ENCODE measurements at places on chromosomes 16 and 17. TPM values are rescaled to one million over a fixed set of nuclear protein-coding genes. Genes with fewer than 3 reads are reported as not detected.

GSG1L gene
- not detected for total RNA-seq

IGF2BP1 gene
- total RNA-seq = 57.6 TPM

KCNG4 gene
- total RNA-seq = not detected

BCL6B gene
- total RNA-seq = not detected

P2RX1 gene
- total RNA-seq = not detected

SCIMP gene
- total RNA-seq = not detected

CA4 gene
- not detected for total RNA-seq

PRR29 gene
- total RNA-seq = 0.28 TPM

NLGN2 gene
- total RNA-seq = 45.2 TPM

DNA sequence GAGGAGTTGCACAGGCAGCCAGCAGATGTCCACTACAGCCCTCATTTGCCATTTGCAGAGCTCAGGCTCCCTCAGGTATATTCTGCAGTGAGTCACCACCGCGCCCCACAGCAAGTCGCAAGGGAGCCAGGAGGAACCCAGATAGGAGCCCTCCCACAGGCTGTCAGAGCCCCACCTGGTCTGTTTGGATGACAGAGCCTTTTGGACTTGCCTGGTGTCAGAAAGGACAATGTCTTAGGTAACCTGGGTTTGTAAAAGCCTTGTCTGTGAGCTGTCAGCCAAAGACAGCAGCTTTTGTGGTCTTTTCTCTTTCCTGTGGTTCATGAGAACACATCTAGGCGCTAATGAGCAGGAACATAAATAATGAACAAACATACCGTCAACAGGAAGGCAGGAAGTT, 70.9 kb downstream of the GNAO1 start:
- peaks cover 21% of the 10 kb centered on the region for H3K4me1 ChIP-seq
- no peak for DNase-seq
- no peak overlapping the region for H3K4me3 ChIP-seq
- no peak overlapping the region for H3K27ac ChIP-seq
- no peaks in the 10 kb centered on the region for H3K36me3 ChIP-seq
- no peaks in the 10 kb centered on the region for H3K27me3 ChIP-seq

GRCh38 chr17:73561111-73561510, 83.1 kb downstream of the SDK2 start:
- no peak overlapping the region for H3K4me3 ChIP-seq
- H3K27ac ChIP-seq = no peak overlapping the region
- H3K4me1 ChIP-seq = no peaks in the 10 kb centered on the region
- no peaks in the 10 kb centered on the region for H3K36me3 ChIP-seq

DNA sequence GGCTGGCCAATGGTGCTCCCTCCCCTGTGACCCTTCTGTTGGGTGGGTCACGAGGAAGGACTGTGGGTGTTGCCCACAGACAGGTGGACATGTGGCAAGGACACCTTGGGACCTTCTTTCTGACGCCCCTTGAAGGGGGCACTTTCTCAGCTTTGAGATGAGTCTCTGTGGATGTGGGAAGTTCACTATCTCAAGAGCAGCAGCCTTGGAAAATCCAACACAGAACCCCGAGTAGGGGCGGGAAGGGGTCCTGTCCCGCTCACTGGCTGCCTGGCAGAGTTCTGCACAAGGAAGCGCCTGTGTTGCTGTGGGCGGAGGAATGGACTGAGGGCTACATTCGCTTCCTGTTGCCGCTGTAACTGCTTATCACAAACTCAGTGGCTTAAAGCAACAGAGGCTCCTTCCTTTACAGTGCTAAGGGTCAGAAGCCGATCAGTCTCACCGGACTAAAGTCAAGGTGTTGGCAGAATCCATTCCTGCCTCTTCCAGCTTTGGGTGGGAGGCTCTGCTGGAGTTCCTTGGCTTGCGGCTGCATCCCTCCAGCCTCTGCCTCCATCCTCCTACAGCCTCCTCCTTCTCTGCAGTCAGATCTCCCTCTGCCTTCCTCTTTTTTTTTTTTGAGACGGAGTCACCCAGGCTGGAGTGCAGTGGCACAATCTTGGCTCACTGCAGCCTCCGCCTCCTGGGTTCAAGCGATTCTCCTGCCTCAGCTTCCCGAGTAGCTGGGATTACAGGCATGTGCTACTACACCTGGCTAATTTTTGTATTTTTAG, 305.2 kb downstream of the SEC14L1 start:
- no peak for DNase-seq
- no peaks in the 10 kb centered on the region for H3K36me3 ChIP-seq
- H3K4me1 ChIP-seq = peaks cover 82% of the 10 kb centered on the region
- no peaks in the 10 kb centered on the region for H3K27me3 ChIP-seq

DNA sequence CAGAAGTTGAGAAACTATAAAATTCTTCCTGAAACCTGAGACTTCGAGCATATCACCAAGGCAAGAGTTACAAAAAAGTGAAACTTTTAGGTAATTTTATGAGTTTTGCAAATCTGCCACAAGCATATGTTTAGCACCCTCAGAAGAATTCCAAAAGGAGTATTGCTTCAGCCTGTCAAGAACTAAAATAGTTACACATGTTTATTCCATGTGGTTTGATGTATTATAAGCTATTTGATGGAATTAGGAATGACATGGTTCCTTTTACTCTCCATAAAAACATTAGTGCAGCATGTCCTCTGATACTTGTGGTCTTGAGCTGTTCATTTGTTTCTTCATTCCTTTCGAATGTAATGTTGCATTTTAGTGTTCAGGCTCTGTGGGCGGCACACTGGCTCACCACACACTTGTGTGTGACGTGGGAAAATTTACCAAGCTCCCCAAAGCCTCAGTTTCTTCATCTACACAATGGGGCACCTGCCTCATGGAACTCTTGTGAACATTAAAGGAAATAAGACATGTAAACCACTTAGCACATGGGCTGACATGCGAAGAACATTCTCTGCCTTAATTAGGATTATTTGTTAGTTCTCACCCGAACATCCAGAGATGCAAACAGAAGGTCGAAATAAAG, 204.2 kb upstream of the FOXF1 start:
- H3K36me3 ChIP-seq = no peaks in the 10 kb centered on the region
- no peak for DNase-seq
- H3K27ac ChIP-seq = no peak overlapping the region
- no peak overlapping the region for H3K4me3 ChIP-seq
- peaks cover 2% of the 10 kb centered on the region for H3K4me1 ChIP-seq

- peaks cover 4% of the 10 kb centered on the region for H3K27me3 ChIP-seq
Observed at GRCh38 chr17:74426551-74427047, 5.3 kb upstream of the GPRC5C start.

GRCh38 chr17:79947351-79948031, 88.2 kb downstream of the TBC1D16 start:
- peak; percentile 88 for DNase-seq
- H3K4me1 ChIP-seq = peaks cover 19% of the 10 kb centered on the region
- H3K27me3 ChIP-seq = no peaks in the 10 kb centered on the region
- no peak overlapping the region for H3K27ac ChIP-seq
- no peak overlapping the region for H3K4me3 ChIP-seq

GRCh38 chr17:13426991-13427390, 174.7 kb downstream of the HS3ST3A1 start:
- no peaks in the 10 kb centered on the region for H3K36me3 ChIP-seq
- peaks cover 8% of the 10 kb centered on the region for H3K4me1 ChIP-seq
- DNase-seq = no peak
- H3K4me3 ChIP-seq = no peak overlapping the region

- H3K36me3 ChIP-seq = peaks cover 18% of the 10 kb centered on the region
- H3K4me3 ChIP-seq = no peak overlapping the region
- no peak overlapping the region for H3K27ac ChIP-seq
Observed at GRCh38 chr17:4007346-4008081, 43.3 kb upstream of the ATP2A3 start.

GRCh38 chr16:88008840-88009239, 57.6 kb downstream of the BANP start:
- H3K27ac ChIP-seq = no peak overlapping the region
- H3K4me3 ChIP-seq = no peak overlapping the region
- no peaks in the 10 kb centered on the region for H3K27me3 ChIP-seq
- H3K36me3 ChIP-seq = peaks cover 42% of the 10 kb centered on the region
- peaks cover 19% of the 10 kb centered on the region for H3K4me1 ChIP-seq

DNA sequence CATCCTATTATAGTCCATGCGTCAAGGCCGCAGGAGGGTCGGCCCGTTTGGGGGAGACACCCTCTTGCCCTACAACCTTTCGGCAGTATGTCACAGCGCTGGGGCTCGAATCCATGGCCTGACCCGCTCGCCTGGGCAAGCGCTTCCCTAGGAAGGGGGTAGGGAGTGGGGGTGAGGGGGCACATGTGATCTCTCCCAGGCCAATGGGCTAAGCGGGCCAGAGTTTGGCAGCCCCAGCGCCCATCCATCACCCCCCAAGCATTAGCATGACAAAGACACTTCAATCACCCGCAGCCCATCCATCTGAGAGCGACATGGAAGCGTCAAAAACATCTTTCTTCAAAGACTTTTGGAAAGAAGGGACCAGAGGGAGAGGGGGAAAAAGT, at the start of gene HOXB1:
Gene HOXB1, minus strand, starts transcription at position 125 of the 386 bp plus-strand sequence. Its CDS starts 107 bp downstream, at position 18.
- DNase-seq = no peak
- no peak within 1 kb of the TSS for H3K27ac ChIP-seq
- H3K4me3 ChIP-seq = no peak within 1 kb of the TSS
- peaks cover 65% of the 10 kb centered on the region for H3K27me3 ChIP-seq
- H3K4me1 ChIP-seq = no peaks in the 10 kb centered on the region

DNA sequence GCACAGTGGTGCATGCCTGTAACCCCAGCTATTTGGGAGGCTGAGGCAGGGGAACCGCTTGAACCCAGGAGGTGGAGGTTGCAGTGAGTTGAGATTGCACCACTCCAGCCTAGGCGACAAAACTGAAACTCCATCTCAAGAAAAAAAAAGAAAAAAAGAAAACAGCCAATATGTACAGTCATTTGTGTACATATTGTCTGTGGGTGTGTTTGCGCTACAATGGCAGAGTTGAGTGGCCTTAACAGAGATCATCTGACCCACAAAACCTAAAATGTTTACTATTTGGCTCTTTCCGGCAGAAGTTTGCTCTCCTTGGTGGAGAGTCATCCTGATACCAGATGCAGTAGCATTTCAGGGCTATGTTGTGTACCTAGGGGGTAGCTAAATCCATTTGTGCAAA, 57.9 kb downstream of the ARSG start:
- H3K36me3 ChIP-seq = no peaks in the 10 kb centered on the region
- no peaks in the 10 kb centered on the region for H3K27me3 ChIP-seq
- H3K4me3 ChIP-seq = no peak overlapping the region

DNA sequence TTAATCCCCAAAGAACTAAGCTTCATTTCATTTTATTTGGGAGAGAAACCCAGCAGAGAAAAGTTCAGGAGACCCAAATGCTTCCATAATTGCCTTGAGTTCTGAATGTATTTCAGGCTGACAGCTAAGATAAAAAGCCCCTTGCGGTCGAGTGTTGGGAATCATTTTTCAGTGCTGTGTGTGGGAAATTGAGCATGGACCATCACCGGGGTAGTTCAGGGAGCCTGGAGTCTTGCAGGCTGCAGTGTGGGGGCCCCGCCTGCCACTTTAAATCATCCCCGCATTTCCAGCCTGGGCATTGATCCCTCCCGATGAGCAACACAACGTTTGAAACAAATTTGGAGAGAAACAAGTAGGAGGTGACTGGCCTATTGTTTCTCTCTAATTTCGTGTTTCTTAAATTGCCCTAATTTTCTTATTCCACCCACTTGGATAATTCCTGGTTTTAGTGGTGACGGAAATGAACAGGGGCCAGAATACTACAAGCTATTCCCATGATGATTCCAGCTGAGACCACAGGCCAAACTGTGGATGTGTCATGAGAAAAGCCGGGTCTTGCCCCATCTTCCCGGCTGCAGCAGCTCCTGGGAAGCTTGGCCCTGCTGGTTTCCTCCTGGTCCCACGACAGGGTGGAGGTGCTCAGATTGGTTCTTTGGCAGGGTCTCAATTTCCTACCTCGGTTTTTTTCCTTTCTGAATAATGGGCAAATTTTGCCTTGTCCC, 75.1 kb downstream of the FOXL1 start:
- no peaks in the 10 kb centered on the region for H3K27me3 ChIP-seq
- peaks cover 5% of the 10 kb centered on the region for H3K36me3 ChIP-seq
- no peak for DNase-seq

DNA sequence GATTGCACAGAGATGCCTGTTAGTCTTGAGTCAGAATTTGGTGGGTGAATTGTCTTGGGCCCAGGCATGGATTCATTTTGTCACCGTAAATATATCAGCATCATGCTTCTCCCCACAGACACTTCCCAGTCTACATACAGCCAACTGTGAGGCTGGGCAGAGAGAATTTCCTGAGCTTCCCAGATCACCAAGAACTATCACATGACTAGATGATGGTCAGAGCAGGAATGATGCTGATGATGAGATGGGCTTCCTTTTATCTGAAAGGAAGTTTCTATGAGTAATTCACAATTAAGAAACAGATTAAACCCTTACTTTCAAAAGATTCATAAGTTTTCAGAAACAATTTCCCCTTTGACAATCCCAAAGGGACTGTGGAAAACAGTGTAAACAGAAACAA, 323 bp upstream of the KRTAP9-9 start:
- H3K27ac ChIP-seq = no peak overlapping the region
- H3K4me1 ChIP-seq = peaks cover 10% of the 10 kb centered on the region
- no peak for DNase-seq
- peaks cover 3% of the 10 kb centered on the region for H3K36me3 ChIP-seq
- H3K4me3 ChIP-seq = no peak overlapping the region

All from chondrocyte (in vitro differentiated cells).